GM03348 (cell line): ENCODE measurements at places on chromosomes 4 and X.

- no peak for DNase-seq
Observed at GRCh38 chrX:129608496-129608895, 46.3 kb downstream of the APLN start.

GRCh38 chrX:107823456-107823855, 2.2 kb upstream of the MID2 start:
- DNase-seq: peak; percentile 65

DNA sequence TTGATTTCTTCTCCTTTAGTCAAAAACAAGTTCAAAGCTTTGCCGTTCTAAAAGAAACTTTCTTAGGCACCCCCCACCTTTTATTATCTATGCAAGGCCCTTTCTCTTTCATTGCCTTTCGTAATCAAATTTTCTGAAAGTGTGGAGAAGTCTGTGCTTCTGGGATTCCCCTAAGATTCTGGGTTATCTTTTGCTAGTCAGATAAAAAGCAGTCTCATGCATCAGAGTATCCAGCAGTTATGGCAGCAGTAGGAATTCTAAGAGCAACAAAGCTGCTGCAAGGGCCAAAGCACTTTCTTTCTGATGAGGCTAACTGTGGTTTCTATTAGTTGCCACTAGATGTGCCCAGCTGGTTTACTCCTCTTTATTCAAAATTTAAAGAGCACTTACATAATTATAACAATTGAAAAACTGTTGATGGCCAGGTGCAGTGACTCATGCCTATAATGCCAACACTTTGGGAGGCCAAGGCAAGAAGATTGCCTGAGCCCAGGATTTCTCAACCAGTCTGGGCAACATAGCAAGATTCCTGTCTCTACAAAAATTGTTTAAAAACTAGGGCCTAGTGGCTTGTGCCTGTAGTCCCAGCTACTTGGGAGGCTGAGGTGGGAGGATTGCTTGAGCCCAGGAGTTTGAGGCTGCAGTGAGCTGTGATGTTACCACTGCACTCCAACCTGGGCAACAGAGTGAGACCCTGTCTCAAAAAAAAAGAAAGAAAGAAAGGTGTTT, 296.2 kb downstream of the PAPSS1 start:
- DNase-seq: no peak

GRCh38 chrX:25131055-25131454, 115.3 kb upstream of the ARX start:
- DNase-seq: no peak

- peak; percentile 44 for DNase-seq
Observed at GRCh38 chrX:39850630-39851152, 247.1 kb downstream of the BCOR start.

- DNase-seq: no peak
Observed at GRCh38 chrX:40953369-40953768, 131.9 kb upstream of the USP9X start.

DNA sequence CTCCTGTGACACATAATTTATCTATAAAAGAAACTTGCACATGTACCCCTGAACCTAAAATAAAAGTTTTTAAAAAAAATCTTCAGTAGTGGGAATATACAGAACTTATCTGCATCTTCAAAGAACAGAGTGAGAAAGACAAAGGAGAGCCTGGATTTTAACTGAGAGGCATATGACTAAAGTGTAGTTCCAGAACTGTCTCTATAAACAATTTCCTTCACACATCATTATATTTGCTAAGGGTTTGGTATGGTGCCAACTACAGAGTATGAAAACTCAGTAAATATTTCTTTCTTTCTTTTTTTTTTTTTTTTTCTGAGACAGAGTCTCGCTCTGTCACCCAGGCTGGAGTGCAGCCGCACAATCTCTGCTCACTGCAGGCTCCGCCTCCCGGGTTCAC, 49.9 kb upstream of the NFKB1 start:
- DNase-seq: no peak

DNA sequence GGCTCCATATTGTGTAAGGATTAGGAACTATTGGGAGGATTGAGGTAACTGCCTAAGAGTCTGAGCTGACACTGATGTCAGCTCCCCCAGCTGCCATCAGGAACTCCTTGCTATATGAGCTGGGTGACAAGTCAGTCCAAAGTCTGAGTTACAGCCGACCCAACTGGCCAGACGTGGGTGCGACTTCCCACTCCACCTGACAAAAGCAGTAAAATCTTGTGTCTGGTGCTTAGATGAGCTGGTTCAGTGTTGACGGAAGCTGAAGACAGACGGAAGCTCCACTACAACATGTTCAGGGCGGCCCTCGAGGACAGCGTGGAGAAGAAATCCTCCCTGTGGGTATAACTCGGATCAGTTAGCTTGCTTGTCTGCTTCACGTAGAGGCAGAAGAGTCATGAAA, 22.8 kb upstream of the NAT8L start:
- no peak for DNase-seq

GRCh38 chr4:169941141-169941540, 85.1 kb downstream of the MFAP3L start:
- DNase-seq: no peak

- DNase-seq: no peak
Observed at GRCh38 chrX:16659321-16659720, 9.4 kb downstream of the S100G start.

- DNase-seq: peak; percentile 37
Observed at GRCh38 chr4:7770224-7771050, 169.2 kb downstream of the AFAP1 start.

DNA sequence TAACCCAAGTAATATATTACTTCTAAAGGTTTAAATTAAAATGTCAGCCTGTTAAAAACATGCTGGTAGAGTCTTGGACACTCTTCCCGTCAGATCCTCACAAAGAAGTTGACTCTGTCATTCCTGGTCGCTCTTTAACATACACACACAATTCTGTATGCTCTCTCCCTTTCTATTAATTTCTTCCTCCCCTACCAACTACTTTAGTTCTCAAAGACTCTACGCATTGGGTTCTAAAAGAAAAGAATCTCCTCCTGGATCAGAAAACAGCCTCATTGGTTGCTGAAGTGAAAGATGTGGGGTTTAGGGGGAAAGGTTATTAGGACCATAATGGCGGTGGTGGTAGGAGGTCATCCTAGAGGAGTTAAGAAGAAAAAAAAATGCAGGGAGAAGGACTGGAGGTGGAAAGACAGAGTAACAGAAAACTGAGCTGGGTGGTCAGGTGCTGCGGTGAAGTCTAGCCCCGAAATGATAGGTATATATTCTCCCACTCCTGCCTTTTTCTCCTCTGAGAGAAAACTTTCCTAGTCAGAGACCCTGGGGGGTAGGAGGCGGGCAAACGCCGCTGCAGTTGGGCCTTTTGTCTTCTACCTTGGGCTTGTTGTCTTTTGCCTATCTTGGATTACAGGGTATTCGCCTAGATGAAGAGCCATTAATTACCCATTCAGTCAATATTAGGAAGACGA, 5.2 kb upstream of the PITX2 start:
- DNase-seq: no peak
